Stimulated activated CD8-positive, alpha-beta memory T cell treated with anti-CD3 and anti-CD28 coated beads, Interleukin-4, amount 100 ng/mL, for 48 hours (primary cell): ENCODE measurements at places on chromosomes 2 and 18.
A peak's percentile ranks its signal among the peaks of the same experiment; 100 is the strongest.

GRCh38 chr2:148969659-148970061 is 68.8 kb upstream of the LYPD6B start:
- DNase-seq, result no peak

DNA sequence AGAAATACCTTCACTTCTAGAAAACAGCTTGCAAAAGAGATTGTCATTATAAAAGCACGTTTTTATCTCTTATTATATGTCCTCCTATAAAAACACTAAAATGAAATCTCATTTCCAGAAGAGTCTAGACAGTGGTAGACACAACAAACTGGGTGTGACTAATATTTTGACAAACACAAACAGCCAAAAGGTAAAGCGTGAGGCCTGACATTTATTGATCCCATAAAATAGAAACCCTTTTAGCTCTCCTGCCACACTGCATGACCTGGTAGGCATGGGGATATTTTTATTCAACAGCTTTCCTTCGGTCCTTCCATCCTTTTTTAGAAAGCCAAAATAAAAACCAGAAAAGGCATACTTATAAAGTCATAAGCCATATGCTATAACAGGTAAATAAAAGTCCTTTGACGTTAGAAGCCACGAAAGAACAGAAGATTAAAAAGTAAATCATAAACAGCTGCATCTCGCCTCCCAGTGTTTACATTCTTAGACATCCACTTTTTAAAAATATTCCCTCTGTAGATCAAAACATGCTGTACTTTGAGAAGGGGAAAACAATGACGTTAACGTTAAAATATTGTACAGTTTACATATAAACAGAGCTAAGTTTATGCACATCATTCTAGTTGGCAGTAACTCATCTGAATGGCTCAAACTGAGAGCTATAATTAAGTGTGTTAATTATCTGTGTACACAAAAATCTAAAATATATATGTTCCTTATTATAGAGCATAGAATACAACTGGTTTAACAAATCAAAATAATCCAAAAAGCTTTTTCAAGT is 44.6 kb downstream of the IRS1 start:
- DNase-seq, result no peak

GRCh38 chr18:48831802-48832201 is 119.0 kb downstream of the SMAD7 start:
- DNase-seq, result peak; percentile 16

DNA sequence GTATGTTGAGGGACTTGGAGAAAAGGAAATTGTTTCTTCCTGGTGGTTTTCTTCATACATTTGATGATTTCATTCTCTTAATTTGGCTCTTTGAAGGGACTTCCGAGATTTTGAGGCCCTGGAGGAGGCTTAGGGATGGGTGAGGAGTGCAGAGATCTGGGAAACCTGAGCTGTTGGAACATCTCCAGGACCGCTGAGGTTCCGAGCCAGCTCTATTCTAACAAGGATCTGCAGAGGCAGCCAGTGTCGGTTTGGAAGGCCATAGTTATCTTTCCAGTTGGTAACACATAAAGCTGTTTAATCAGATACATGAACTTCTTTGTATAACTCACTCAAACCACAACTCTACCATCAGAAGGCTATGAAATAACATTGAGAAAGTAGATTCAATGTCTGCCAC is 70.3 kb upstream of the UPP2 start:
- DNase-seq, result no peak

- no peak for DNase-seq
Measured at GRCh38 chr18:37019157-37019827, 190.4 kb downstream of the KIAA1328 start.

DNA sequence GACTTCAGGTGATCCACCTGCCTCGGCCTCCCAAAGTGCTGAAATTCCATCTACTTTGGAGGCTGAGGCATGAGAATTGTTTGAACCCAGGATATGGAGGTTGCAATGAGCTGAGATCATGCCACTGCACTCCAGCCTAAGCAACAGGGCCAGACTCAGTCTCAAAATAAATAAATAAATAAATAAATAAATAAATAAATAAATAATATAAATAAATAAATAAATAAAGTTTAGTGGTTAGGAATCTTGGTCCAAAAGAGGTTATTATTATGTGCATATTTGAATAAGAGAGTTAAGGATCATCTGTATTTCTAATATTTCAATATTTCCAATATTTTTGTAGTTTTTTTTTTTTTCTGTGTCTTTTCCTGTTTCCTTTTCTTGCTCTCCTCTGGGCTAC is 90.8 kb downstream of the HS6ST1 start:
- no peak for DNase-seq

GRCh38 chr2:26347286-26347865 is 787 bp upstream of the ADGRF3 start:
- no peak for DNase-seq

DNA sequence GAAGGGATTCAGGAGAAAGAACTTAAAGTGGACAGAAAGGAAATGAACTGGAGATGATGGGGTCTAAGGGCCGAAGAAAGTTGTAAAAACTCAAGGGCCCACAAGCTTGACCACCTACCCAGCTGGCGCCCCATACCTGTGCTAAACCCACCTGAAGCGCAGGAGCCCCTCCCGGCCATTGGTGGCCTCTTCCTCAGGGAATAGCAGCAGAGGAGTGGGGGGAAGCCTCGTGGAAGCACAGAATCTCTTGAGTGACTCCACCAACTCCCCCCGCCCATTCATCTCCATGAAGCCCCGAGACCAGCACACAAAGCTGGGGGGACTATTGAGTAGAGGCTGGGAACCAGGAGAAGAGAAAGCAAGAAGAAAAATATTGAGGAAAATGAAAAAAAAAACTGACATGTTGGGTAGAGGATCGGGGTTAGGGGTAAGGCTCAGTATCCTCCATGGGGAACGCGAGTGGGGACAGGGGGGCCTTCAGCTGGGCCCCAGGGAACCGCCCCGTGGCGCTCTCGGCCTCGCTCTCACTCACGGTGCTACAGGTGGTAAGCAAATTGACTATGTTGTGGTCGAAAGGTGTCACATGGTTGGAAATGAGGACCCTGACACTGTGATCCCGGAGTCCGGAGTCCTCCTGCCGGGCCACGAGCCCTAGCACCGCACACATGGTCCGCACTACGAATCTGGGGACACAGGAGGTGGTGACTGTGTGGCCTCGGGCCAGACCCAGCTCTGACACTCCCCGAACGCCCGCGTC is 728 bp downstream of the AUP1 start:
- peak; percentile 52 for DNase-seq

- no peak for DNase-seq
Measured at GRCh38 chr2:207499114-207499513, 30.6 kb upstream of the CREB1 start.

- DNase-seq, result no peak
Measured at GRCh38 chr18:30811580-30811979, 231.0 kb downstream of the DSC3 start.

GRCh38 chr2:134739236-134739878 is 20.6 kb upstream of the TMEM163 start:
- DNase-seq, result no peak

GRCh38 chr2:168255866-168256265 is 8.5 kb upstream of the STK39 start:
- no peak for DNase-seq

- no peak for DNase-seq
Measured at GRCh38 chr18:36903215-36903928, 74.4 kb downstream of the KIAA1328 start.

- no peak for DNase-seq
Measured at GRCh38 chr18:2881840-2882195, 35.0 kb downstream of the EMILIN2 start.

DNA sequence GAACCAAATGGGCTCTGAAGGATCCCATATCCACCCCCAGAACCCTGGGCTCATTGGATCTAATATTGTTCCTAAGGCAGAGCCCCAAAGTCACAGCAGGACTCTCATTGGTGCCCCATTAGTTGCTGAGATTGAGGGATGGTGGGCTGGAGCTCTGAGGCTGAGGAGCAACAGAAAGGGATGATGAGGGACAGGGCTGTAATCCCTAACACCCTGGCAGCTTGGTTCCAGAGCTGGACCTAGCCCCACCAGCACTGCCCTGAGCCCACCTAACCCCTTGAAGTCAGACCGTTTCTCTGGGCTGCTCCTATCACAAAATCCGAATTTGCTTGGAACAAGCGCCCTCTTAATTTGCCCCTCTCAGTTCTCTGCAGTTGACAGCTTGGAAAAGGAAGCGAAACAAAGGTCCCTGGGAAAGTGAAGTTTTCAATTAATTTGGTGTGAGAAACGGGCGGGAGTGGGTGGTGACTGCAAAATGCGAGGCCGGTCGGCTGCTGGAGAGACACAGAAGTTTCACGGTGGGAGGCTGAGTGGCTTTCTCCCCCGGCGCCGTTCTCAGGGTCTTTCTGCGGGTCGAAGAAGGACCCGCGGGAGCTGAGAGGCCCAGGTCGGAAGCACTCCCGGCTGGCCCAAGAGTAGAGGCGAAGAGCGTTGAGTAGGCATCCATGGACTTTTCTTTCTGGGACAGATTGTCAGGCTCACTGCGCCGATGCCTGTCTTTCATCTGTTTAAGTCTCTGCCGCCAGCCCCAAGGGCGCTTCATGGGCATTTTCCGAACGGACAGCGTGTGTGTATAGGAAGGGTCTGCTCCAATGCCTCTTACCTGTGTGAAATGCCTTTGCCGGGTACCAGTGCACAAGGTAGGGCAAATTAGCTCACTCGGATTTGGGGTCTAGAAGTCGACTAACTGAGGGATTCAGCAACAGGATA is 927 bp upstream of the HOXD13 start:
- no peak for DNase-seq
